ENCODE measurements at places on chromosomes 7 and 10.

- DNase-seq: no peak
Observed at GRCh38 chr7:50504646-50505546, 54.7 kb upstream of the FIGNL1 start.

DNA sequence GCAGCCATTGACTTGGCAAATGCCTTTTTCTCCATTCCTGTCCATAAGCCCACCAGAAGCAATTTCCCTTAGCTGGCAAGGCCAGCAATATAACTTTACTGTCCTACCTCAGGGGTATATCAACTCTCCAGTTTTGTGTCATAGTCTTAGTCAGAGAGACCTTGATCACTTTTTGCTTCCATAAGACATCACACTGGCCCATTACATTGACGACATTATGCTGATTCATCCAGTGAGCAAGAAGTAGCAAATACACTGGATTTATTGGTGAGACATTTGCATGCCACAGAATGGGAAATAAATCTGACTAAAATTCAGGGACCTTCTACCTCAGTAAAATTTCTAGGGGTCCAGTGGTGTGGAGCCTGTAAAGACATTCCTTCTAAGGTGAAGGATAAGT, 649.7 kb upstream of the ANKRD30A start:
- DNase-seq: no peak

DNA sequence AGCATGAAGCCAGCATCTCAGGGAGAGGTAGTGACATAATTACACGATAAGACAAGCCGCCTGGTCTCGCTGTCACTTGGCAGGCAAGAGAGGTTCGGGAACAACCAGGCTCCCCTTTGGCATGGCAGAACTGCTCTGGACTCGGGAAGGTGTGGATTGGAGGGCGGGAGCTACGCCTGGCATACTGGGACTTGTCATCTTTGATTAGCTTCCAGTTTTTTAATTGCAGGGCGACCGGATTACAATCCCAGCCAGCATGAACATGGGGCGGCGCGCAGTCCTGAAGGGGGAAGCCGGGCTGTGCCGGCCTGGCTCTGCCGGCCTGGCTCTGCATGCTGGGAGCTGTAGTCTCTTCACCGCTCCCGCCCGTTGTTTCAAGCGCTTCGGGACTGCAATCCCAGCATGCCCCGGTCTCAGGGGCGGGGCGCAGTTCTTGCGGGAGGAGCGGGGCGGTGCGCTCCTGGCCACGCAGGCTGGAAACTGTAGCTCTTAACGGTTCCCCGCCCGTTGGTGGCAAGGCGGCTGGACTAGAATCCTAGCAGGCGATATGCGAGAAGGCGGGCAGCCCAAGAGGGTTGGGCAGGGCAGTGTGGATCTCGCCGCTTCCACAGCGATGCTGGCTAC, 45.5 kb upstream of the ZNF716 start:
- DNase-seq: no peak

DNA sequence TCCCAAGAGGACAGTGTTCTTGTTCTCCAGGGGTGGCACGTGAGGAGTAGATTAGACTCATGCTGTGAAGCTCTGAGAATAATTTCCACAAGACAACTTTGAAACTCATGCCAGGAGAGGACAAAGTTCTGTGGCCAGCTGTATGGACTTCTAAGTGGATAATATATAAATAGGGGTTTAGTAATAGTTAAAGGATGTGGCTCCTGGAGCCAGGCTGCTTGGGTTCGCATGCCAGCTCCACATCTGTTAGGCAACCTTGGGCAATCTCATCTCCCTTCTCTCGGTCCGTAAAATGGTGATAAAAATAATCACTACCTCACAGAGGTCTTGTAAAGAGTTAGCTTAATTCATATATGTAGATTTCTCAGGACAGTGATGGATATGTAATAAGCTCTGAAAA, 35.8 kb downstream of the ACSL5 start:
- no peak for DNase-seq

- DNase-seq: no peak
Observed at GRCh38 chr7:154874409-154875113, 128.4 kb downstream of the PAXIP1 start.

DNA sequence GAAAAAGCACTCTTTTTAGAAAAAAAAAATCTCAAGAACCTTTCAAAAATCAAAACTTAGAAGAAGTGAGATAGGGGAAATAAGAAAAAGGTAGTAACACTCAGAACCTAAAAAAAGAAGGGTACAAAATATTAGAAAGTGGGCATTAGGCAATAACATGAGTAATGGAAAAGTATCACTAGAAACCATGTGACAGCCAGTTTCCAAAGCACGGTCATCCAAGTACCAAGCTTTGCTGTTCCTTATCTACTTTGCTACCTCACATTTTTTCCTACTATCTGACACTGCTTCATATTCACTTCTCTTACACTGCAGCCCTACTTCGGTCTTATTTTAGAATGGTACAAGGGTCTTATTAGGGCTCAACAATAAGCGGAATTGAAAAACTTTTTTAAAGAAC, 30.3 kb downstream of the IMMP2L start:
- no peak for DNase-seq

DNA sequence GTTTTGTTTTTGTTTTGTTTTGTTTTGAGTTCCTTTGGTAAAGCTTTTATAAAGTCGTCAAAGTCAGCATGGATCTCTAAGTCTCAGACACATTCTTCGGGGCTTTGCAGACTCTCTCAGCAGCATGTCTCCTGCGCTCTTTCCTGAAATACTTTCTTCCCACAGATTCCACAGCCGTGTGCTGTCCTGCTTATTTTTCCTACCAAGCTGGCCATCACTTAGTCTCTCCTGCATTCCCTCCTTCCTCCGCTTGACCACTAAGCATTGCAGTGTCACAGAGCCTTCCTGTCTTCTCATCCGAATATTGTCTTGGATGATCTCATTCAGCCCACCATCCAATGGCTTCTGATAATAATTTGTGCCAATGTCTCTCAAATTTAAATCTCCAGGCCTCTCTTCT, 434.3 kb upstream of the C7orf33 start:
- DNase-seq: no peak

GRCh38 chr7:41641011-41641664, 61.8 kb downstream of the INHBA start:
- DNase-seq: no peak

DNA sequence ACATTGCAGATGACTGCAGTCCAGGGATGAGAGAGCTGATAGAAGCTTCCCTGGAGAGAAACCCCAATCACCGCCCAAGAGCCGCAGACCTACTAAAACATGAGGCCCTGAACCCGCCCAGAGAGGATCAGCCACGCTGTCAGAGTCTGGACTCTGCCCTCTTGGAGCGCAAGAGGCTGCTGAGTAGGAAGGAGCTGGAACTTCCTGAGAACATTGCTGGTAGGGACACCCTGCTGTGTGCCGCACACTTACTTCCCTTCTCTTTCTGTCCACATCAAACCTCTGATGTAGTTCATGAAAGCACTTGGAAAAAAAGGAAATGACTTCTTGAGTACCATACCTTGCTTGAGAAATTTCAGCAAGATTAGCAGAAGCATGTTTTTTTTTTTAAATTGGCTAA, 25.3 kb downstream of the MAP3K8 start:
- no peak for DNase-seq

DNA sequence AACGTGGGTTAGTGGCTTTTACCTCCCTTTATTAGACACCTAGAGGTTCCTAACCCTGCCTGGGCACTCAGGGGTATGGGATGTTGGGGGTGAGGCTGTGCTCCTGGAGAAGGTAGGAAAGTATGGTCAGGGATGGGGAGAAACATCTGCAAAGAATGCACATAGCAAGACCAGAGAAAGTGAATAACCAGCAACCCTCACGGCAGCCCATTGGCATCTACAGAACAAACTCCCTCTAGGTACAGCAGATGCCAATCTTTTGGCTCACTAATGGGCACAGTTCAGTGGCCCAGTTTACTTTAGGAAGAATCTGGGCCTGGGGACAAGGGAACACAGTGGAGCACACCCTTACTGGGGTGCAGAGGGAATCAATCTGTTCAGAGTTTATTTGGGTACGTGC, 143.9 kb downstream of the JAZF1 start:
- no peak for DNase-seq

GRCh38 chr7:158609313-158609974, 21.8 kb upstream of the PTPRN2 start:
- DNase-seq: no peak

GRCh38 chr10:122128357-122128756, 139.4 kb downstream of the TACC2 start:
- no peak for DNase-seq
